Muscle of back (tissue), 13 donors: ENCODE measurements at places on chromosomes 13 and 19.

DNA sequence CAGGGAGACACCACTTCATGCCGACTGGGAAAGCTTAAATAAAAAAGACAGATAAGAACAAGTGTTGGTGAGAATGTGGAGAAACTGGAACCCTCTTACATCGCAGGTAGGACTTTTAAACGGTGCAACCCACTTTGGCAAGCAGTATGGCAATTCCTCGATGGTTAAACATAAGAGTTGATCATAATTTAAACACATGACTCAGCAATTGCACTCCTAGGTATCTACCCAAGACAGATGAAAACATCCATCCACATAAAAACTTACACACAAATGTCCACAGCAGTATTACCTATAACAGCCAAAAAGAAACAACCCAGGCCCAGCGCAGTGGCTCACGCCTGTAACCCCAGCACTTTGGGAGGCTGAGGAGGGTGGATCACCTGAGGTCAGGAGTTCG lies 21.9 kb downstream of the FLT1 start:
- DNase-seq = no peak

DNA sequence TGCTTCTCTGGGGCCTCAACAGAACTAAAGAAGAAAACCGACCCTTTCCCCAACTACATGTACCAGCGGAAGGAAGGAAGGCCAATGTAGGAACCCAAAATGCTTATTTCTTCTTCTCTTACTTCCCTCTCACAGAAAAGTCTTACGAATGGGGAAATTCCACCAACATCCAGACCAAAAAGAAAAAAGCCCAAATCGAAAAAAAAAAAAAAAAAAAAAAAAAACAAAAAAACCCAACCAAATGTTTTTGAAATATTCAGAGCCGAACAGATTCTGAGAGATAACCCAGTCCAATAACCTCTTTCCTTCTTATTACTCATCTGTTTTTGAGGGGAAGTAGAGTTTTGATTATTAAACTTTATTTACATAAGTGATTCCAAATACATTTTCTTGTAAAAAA lies 3.9 kb downstream of the PPM1N start:
- no peak for DNase-seq

- DNase-seq = no peak
Observed at GRCh38 chr19:58538257-58539168, 5.4 kb upstream of the TRIM28 start.

DNA sequence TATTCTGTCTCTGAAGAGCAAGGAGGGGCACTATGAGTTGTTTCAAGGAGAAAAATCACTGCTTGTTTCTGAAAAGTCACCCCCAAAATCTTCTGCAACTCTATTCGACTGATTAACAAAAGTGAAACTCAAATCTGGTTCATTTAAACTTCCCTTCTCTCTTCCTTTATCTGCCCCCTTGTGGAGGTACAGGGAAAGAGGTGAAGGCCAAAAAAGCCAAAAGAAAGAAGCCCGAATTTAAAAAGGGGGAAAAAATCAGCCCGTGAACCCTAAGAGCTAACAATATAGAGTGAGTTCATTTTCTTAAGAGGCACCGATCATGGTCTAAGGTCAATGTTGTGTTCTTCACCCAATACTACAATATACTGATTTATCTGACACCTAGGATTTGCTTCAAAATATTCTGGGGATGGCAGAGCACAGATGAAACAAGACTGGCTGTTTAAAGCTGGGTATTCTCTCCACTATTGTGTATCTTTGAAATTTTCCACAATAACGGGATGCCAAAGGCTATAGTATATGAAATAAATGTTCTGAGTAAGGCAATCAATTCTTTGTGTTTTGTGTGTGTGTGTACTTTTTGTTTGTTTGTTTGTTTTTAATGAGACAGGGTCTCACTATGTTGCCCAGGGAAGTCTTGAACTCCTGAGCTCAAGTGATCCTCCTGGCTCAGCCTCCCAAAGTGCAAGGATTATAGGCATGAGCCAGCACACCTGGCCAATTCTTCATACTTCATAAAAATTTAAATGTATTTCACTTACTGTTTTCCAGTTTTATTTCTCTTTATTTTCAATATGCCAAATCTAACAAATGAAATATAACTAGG lies 55.0 kb upstream of the EEF1AKMT1 start:
- peak; percentile 79 for DNase-seq

DNA sequence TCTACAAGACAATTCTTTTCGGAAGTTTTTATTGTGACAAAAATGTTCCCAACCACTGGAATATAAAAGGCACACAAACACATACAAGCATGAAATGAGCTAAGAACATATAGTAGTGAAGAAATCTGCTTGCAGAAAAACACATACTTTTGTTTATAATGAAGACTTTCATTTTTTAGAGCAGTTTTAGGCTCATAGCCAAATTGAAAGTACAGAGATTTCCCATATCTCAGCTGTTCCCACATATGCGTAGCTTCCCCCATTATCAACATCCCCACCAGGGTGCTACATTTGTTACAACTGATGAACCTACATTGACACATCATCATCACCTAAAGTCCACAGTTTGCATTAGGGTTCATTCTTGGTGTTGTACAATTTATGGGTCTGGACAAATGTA lies 249.4 kb downstream of the KCTD12 start:
- DNase-seq = no peak

DNA sequence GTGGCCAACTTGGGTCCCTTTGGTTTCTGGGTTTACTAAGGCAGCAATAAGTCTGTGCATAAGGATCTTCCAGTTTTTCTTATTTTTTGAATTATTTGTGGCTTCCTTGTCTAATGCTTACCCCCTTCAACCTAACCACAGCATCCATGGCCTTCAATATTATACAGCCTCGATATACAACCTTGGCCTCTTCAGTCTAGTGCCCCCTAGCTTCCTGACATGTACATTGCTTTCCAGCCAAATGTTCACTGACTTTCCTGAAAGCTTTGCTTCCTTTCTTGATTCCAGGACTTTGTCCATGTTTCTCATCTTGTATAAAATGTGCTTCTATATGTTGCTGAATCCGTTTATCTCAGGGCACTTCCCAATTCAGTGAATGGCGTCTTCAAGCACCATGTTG lies 310.1 kb downstream of the OLFM4 start:
- DNase-seq = no peak

GRCh38 chr13:30504081-30504480 lies 38.3 kb upstream of the HMGB1 start:
- no peak for DNase-seq

- DNase-seq = peak; percentile 10
Observed at GRCh38 chr13:107289540-107289939, 721.6 kb upstream of the ARGLU1 start.

DNA sequence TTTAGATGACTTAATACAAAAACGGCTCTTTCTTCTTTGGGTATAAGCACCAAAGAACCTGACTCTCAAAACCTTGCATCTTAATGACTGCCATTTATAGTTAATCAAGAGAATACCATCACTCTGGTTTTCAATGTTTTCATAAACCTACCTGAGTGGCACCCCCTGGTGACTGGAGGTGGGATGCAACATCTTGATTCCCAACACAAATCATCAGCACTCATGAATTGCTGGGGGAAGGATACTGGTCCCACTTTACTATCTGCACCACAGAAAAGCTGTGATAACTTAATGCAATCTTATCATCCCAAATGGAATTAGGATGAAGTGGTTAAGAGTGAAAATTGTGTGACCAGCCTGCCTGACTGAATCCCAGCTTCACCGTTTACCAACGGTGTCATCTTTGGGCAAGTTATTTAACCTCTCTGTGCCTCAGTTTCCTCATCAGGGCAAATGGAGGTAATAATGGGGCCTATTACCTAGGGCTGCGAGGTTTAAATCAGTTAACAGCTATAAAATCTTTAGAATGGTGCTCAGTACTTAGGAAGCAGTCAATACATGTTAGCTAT lies 366.4 kb downstream of the KLF12 start:
- no peak for DNase-seq

- DNase-seq = no peak
Observed at GRCh38 chr19:39542206-39542605, 2.2 kb upstream of the EID2 start.

DNA sequence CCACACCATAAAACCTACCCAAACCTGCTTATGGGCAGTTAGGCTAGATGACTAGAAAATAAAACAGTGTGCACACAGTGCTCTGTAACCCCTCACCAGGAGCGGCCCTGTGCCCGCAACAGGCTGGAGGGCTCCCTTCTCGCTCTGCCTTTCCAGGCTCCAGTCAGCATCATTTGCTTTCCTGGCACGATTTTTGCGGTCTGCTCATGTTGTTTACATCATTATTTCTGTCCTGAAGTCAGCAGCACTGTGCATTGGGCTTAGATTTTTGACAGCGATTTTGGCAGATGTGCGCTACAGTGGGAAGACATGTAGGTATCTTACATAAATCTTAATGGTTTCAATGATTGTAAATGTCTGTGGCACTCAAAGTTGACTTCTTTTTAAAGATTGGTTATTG lies 344.0 kb downstream of the MTUS2 start:
- no peak for DNase-seq

DNA sequence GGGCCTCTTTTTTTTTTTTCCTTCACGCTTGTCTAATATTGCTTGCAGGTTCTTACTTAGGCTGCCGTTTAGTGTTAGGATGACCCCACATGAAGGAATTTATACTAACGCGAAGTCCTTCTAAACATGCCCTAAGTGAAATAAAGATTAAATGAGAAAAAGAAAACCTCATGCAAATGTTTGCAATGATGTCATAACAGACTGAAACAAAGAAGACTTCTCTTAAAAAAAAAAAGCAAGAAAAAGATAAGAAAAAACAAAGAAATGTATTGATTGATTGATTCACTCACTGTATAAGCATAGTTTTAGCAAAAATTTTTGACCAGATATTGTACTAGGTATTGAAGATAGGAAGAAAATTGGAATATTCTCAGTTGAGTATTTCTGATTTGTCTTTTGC lies 418.2 kb downstream of the IRS2 start:
- DNase-seq = no peak

- no peak for DNase-seq
Observed at GRCh38 chr13:109904218-109904617, 117.8 kb upstream of the IRS2 start.

DNA sequence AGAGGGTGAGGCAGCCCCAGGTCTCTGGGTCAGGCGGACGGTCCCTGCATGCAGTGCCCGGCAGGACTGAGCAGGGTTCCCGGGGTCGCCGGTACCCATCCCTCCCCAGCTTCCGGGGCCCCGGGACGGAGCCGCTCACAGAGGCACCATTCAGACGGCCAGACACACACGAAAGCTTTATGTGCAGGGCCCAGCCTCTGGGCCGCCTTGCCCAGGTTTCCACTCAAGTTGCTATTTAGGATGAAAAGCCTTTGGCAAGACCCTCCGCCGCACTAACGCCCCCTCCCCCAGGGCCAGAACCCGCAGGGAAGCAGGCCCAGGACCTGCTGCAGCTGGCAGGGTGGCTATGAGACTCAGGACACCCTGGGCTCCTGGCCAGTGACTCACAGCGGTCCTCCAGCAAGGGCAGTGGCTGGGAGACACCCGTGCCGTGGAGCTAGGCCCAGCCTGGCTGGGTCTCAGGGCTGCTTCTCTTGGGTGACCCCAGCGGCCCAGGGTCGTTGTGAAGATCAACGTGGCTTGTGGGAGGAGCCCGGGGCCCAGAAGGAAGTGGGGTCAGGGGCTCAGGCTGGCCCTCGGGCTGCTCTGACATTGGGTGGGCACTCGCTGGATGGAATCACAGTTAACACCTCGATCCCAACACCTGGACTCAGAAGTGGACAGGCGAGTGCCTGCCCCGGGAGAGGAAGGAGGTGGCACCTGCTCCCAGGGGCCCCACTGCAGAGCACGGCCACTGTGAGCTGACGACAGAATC lies 4.8 kb downstream of the C19orf25 start:
- DNase-seq = no peak

DNA sequence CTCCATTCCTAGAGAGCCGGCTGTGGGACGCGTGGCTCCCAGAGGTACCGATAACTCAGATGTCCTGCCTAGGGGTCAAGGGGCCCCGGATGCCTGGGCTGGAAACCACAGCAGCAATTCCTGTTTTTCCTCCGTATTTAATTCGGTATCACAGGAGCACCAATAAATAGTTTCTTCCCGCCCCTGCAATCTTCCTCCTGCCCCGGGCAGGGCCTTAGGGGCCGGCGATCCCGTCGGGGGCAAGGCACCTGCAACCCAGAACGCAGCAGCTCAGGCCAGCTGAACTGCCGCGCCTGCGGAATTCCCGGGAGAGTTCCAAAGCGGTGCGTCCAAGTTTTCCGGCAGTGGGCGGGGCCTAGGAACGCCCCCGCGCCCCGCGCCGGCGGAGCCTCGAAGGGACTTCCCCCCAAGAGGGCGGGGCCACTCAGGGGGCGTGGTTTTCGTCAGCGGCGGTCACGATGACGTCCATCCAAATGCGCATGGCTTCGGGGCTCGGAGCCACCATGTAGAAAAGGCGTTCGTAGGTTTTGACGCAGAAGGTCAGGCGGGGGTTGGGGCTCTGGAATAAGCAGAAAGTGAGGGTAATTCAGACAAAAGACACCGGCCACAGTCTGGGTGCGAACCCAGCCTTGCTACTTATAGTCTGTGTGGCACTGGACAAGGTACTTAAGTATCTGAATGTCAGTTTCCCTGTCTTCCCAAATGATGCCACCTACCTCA lies 9.7 kb upstream of the LYPD3 start:
- DNase-seq = peak; percentile 88

- DNase-seq = no peak
Observed at GRCh38 chr13:30375265-30375835, 46.9 kb upstream of the UBE2L5 start.

DNA sequence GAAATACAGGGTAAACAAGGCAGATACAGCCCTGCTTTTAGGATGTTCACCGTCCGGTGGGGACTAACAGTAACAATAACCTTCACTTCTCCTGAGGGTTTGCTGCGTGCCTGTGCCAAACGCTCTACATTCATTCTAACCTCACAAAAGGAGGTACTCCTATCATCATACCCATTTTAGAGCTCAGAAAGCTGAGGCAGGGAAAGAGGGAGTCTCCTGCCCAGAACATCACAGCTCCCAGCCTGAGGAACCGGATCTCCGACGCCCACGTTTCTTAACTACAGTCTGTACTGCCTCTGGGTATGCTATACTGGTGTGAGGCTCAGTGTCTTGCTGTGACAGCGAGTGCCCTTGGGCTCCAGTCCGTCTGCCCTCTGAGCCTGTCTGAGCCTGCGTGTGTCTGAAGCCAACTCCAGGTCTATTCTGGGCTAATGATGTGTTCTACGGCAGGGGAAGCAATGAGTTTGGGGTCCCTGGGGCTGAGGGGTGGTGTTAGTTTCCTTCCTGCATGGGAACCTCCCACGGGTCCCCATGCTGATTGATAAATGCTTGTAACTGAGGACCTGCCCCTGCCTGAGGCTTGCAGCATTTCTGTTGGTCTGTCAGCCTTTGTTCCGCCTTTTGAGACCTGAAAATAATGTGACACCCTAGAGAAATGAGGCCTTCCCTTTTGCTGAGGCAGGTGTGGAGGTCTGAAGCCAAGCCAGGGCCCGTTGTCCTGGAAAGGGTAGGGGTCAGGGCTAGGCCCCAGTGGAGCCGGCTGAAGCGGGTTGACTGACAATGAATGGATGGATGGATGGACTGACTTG lies 4.9 kb downstream of the LIPE start:
- DNase-seq = no peak

DNA sequence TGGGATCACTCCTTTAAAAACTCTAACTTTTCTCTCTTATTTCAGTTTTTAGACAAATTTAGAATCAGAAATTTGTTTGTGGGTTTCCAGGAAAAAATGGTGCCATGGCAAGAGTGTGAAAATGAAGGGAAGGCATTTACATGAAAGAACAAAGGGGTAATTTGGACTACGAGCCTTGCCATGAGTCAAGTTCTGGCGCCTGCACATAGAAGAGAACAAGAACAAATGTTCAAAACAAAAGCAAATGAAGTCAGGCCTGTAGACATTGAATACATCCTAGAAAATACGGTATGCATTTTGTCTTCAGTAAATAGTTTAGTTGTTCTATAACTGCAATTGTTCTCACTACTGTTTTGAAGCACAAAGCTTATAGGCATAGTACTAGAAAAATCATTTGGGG lies 1390.5 kb downstream of the EFNB2 start:
- DNase-seq = no peak
